ENCODE measurements at places on chromosomes 1 and 21. TPM values are rescaled to one million over a fixed set of nuclear protein-coding genes. Genes with fewer than 3 reads are reported as not detected.
A peak's percentile ranks its signal among the peaks of the same experiment; 100 is the strongest.

DNA sequence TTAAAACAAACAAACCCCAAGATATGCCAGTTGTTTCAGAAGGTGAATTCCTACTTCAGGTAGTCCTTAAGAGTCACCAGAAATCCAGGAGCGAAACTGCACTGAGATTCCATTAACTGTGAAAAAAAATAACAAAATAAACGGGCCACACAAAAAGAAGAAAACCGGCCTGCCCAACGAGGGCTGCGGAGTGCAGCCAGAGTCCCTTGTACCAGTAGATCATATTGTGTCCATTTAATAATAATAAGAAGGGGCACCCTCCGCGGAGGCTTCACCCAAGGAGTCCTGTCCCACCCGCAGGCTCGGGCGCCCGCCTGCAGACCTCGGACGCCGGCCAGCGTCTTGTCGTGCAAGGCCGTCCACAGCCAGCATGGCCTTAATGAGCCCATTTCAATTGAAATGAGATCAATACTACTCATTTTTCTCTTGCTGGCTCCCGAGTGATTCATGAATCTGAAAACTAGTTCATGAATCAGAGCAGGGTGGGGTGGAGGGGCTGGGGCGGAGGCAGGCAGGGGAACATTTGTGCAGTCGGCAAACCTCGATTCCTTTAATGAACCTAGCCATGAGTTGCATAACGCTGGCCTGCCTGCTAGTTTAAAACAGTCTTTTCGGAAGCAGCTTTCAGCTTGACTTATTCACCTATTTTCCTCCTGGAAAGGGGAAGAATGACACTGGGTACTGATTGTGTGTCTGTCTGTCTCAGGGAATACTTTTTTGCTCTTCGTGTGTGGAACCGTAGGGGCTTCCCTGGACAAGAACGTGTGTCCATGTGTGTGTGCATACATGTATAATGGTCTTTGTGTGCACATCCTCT, 113.1 kb upstream of the IRF2BP2 start:
- DNase-seq, result peak; percentile 72

GRCh38 chr1:44244986-44245385, 31.7 kb downstream of the DMAP1 start:
- no peak for DNase-seq

DNA sequence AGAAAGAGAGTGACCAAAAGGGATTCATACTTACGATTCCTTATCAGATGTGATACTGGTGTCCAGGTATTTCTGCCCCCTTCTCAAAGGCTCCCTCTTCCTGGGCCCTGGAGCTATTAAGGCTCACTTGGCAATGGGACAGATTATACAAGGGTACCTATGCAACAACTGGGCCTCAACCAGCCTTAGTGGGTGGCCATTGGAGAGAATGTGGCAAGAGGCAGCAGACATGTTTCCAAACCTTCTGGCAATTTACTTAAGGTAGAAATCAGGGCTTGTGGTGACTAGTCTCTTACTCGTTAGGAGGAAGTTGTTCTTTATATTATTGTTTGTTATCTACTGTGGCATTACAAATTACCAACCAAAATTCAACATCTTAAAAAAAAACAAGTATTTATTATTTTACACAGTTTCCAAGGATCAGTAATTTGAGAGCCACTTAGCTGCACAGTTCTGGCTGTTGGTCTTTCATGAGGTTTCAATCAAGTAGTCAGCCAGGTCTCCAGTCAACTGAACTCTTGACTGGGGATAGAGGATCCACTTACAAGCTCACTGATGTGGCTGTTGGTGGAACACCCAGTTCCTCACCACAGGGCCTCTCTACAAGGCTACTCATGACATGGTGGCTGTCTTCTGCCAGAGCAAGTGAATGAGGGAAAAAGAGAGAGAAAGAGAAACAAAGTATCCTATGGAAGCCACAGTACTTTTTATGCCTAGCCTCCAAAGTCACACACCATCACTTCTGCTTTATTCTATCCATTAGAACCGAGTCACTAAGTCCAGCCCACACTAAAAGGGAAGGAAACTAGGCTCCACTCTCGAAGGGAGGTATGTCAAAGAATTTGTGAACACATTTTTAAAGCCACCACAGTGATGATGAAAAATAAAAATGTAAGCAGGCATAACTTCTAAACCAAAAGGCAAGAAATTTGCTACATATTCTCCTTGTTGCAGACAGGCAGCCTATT, 10.7 kb downstream of the ZNF648 start:
- no peak for DNase-seq

GRCh38 chr1:206992790-206993189, 22.5 kb upstream of the FCAMR start:
- peak; percentile 48 for DNase-seq

GRCh38 chr1:201813226-201813625, 15.7 kb upstream of the IPO9 start:
- DNase-seq, result no peak

GRCh38 chr1:47881505-47882442, 115.4 kb downstream of the TRABD2B start:
- DNase-seq, result no peak

DNA sequence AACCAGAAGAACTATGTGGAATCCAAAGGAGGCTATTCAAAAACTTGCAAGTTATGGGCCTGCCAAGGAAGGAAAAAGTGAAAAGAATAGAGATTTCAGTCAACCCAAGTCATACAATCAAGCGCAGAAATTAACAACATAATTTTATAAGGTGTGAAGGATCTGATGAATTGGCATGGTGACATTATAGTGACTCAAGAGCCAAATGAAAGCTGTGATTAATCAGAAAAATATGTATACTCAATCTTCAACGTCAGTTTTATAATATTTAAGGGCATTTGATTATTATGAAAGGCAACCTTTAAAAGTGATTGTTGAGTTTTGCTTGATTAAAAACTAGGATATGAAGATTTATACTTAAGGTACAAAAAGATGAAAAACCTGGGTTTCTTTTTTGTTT, 37.8 kb upstream of the THEM4 start:
- no peak for DNase-seq

- DNase-seq, result peak; percentile 16
Measured at GRCh38 chr1:26887125-26887524, 3.0 kb downstream of the GPN2 start.

DNA sequence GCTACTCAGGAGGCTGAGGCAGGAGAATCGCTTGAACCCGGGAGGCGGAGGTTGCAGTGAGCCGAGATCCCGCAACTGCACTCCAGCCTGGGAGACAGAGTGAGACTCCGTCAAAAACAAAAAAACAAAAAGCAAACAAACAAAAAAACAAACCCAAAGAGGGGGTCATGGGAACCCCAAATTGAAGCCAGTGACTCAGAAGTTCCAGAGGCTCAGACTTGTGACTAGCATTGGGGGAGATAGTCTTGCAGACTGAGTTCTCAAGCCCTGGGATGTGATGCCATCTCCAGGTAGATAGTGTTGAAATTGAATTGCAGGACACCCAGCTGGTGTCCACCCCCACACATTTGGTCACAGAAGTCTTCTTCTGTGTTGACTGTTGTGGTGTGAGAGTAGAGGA, 24.9 kb upstream of the ENO1 start:
- DNase-seq, result no peak

GRCh38 chr1:114290341-114290740, 136.7 kb upstream of the SYT6 start:
- no peak for DNase-seq

- DNase-seq, result no peak
Measured at GRCh38 chr1:40750451-40750908, 33.1 kb upstream of the KCNQ4 start.

GRCh38 chr1:88683541-88684481, at the start of gene PKN2:
PKN2 (plus strand) TSS chr1:88684273; CDS start chr1:88684581, 308 bp downstream.
- peak; percentile 98 for DNase-seq

DNA sequence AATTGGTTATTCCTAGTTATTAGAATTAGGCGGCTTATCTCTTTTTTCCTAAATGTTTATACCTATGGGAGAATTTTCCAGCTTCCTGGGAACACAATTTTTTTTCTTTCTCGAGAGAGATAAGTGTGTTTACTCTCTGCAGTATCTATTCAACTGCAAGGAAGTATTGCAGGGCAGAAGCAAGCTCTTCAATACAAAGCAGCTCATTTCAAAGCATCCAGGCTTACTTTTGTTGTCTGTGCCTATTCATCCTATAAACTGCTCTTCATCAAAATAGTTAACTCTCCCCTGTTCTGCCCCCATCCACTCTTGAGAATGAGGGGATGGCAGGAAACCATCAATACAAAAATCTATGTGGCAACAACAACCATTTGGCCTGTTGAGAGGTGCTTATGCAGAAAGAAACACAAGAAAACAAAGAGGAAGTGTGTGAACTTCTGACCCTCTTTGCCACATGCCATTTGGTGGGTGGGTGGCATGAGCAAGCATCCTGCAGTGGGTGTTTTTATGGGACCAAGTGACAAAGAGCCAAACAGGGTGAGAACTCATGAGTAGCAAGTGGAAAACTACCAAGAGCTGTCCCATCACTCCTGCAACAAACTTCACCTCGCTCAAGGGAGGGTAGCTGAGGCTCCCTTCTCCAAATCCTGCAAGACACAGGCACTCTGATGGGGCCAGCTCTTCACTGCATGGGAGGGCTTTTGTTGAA, 50.6 kb upstream of the MRPS6 start:
- DNase-seq, result no peak

DNA sequence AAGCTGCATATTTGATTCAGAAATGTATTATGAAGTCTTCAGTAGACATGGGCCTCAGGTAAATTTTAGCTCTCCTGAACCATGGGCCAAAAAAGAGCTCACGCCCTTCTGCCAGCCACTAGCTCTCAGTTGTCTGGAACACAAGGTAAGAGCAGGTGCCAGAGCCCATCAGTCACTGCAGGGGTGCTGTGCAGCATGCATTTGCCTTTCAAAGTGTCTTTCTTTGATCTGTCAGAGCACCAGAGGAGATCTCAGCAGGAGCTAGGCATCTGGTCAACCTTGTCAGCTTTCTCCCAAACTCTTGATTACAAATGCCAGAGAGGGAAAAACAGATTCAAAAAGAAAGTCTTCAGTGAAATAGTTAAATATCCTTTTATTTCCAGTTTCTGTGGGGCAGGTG, 332.3 kb downstream of the COL11A1 start:
- DNase-seq, result no peak

GRCh38 chr1:21669258-21670058, at the start of gene RAP1GAP:
RAP1GAP (minus strand) TSS chr1:21669357; CDS start chr1:21620032, 49,325 bp downstream.
- DNase-seq, result no peak

DNA sequence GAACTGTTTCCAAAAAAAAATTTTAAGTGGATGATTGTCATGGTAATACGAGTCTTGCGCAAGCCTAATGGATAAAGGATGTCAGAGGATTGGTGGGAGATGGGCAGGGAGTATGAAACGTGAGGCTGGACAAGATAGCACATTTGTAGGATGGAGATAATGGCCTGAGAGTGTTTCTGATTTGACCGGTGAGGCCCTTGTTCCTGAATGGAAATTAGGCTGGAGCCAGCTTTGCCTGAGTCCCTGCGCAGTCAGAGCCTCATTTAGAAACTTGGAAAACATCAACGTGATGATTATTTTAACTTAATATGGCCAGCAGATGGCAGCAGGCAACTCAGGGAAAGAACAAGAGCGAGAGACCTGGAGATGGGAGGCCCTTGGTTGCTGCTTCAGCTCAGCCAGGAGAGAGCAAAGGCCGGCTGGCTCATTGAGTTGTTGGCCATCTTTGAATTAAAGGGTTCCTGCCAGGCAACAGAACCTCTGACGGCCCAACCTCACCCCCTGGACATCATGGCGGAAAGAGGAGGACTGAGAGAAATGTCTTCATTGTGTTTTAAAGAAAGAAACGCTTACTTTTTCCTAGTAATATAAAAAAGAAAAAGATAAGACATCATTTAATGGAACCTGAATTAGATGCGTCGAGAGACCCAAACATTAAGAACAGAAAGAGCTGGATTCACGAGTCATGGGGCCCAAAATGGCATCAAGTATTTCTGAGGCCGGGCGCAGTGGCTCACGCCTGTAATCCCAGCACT, 80.3 kb downstream of the SELENOF start:
- peak; percentile 73 for DNase-seq

GRCh38 chr1:241115784-241116183, 241.2 kb downstream of the RGS7 start:
- DNase-seq, result no peak

DNA sequence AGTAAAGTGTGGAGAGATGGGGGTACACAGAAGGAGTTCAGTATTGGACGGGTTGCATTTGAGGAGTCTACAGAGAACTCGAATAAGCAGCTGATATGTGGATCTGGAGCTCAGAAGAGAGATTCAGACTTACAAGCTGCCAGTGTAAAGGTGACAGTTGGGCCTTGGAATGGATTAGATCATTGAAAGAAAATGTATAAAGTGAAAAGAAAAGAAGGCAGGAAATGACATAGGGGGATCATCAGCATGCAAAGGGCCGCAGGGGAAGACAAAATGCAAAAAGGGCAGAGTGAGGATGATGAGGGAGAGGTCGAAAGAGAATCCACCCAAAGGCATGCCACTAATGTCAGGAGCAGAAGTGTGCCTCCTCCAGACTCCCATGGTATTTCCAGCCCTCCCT, 273.3 kb downstream of the TNR start:
- no peak for DNase-seq

GRCh38 chr1:68633141-68633919, 136.4 kb upstream of the DEPDC1 start:
- no peak for DNase-seq

GRCh38 chr1:6123083-6123482, 57.0 kb downstream of the CHD5 start:
- DNase-seq, result no peak

DNA sequence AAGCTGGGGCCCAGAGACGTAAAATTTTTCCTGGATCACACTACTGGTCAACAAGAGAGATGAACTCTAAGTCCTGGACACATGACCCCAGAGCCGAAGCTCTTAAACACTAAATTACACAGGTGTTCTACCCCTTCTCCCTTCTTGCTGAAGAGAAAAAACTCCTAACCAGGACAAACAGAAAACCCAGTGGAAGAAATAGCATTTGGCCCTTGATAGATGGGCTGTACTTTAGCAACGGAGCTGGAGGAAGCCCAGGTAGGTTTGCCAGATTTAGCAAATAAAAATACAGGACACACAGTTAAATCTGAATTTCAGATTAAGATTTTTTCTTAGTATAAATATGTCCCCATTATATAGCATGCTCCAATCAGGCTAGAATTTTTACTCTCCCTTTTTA, 72.7 kb downstream of the DIRAS3 start:
- no peak for DNase-seq

- peak; percentile 79 for DNase-seq
Measured at GRCh38 chr1:35715568-35716002, 3.1 kb downstream of the C1orf216 start.

- no peak for DNase-seq
Measured at GRCh38 chr1:41174170-41174569, 67.9 kb downstream of the SCMH1 start.

Gene RHD
- not detected for total RNA-seq

Gene STYXL2
- not detected for total RNA-seq

Gene OR2T11
- not detected for total RNA-seq

Gene NPHS2
- not detected for total RNA-seq

Gene GFI1
- total RNA-seq, result 0.31 TPM

Gene FAM151A
- total RNA-seq, result not detected

Gene PROX1
- total RNA-seq, result 0.29 TPM

Gene ASCL5
- total RNA-seq, result not detected

Gene SERTAD4
- total RNA-seq, result 5.5 TPM

Gene SMPDL3B
- 9.7 TPM for total RNA-seq

Gene TAS1R1
- total RNA-seq, result not detected

Gene GPR3
- 1.3 TPM for total RNA-seq

Gene SLX9
- 28.6 TPM for total RNA-seq

Gene TEDDM1
- not detected for total RNA-seq

Gene AKT3
- total RNA-seq, result 81.2 TPM
